Putamen (tissue), 1 donor: ENCODE measurements at places on chromosomes 2 and 18.

- DNase-seq, result no peak
Observed at GRCh38 chr2:19868701-19869580, 32.8 kb downstream of the TTC32 start.

DNA sequence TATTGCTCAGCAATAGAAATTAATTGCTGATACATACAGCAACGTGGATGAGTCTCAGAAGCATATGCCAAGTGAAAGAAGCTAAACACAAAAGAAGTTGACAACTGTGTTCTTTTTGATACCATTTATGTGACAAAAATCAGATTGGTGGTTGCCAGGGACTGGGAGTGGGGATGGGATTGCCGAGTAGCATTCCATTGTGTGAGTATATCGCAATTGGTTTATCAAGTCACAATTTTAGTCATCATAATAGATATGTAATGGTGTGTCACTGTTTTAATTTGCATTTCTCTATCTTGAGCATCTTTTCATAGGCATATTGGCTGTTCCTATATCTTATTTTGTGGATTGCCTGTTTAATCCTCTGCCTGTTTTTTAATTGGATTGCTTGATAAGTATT lies 20.9 kb downstream of the STRADB start:
- DNase-seq, result no peak

GRCh38 chr2:145654156-145654555 lies 1134.2 kb upstream of the ZEB2 start:
- DNase-seq, result no peak

GRCh38 chr18:35019933-35020332 lies 21.3 kb upstream of the MAPRE2 start:
- no peak for DNase-seq

- DNase-seq, result no peak
Observed at GRCh38 chr2:160494201-160494644, 616 bp upstream of the RBMS1 start.

- no peak for DNase-seq
Observed at GRCh38 chr18:59159265-59159664, 19.6 kb downstream of the SEC11C start.

DNA sequence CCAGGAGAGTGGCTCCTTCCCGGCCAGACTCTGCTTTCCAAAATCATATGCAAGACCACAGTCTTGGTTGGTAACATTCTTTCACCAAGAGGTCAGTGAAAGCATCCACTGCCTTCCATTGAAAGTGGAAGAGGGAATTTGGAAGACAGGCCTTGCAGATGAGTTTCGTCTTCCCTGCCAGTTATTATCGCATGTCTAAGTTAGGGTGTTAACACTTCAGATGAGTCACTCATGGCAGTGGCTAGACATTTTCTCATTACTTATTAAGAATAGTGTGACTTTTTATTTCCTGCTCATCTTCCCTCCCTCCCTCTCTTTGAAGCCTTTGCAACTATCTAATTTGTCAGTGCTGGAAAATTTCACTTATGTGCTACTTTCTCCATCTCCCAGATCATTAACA lies 102.9 kb upstream of the EPB41L3 start:
- DNase-seq, result no peak

DNA sequence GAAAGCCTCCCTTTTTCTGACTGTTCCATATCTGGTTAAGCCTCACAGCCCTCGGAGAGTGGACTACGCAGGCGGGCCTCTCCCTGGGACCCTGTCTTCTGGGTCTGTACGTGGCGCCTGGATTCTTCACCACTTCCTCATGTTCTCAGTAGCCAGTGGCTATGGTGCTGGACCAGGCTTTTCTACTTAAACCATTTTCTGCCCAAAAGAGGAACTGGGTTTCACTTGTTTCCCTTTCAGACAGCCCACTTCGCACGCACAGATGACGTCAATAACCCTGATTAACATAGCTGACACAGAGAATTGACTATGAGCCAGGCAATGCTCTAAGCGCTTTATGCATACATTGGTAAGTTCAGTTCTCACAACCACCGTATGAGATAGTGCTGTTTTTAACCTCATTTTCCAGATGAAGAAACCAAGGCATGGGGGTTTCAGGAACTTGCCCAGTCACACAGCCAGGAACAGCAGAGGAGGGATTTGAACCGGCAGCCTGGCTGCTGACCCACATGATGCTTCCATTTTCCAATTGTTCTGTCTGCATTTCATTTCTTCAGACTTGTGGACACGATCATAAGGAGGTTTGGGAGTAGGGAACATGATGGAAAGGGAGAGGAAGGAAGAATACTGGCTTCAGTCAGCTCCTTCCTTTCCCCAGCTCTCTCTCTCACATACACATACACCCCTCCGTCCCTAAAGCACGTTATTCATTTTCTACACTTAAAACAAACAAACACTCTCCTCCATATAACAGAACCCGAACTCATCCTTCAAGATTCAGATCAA lies 41.7 kb downstream of the MYOM1 start:
- peak; percentile 58 for DNase-seq

GRCh38 chr2:219572237-219573001 lies at the start of gene INHA:
Gene INHA (plus strand): TSS chr2:219572310. CDS start chr2:219572375, 65 bp downstream.
- no peak for DNase-seq

- DNase-seq, result no peak
Observed at GRCh38 chr18:35611518-35611917, 30.0 kb downstream of the GALNT1 start.

GRCh38 chr2:111185361-111186022 lies 64.8 kb downstream of the BCL2L11 start:
- no peak for DNase-seq

GRCh38 chr2:46971929-46972328 lies 56.3 kb upstream of the MCFD2 start:
- no peak for DNase-seq
